ENCODE measurements at places on chromosomes 6 and 20.

- DNase-seq: no peak
Observed at GRCh38 chr6:32517654-32518445, 12.2 kb downstream of the HLA-DRB5 start.

DNA sequence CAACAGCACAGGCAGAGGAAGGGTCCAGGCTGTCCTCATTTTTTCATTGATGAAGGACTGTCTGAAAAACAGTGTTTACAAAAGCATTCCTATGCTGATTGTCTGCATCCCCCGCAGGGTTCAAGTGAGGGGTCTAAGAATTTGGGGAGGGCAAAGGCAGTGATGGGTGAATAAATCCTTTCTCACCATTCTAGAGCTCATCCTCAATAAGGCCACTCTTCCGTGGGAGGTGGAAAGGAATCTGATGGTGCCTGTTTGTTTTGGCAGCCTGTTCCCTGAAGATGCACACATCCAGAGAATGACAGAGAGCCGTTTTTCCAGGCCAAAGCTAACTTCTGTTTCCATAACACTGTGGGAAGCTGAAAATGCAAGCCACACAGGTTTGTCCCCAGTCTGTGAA is 164.5 kb downstream of the MOXD1 start:
- no peak for DNase-seq

DNA sequence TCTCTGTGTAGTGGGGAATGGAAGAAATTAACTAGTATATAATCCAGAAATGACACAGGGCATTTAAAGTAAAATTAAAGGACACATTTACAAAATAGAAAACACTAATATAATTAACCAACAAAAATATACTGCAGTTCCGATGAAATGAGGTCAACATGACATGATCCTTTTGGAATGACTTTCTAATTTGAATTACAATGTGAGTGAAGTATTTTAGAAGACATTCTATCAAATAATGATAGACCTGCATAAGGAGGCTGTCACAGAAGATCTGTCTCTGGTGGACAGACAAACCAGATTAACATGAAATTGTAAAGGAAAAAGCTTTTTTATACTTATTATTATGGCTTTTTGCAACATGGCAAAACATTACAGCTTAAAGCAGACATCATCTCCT is 100.6 kb upstream of the FAM184A start:
- DNase-seq: no peak

GRCh38 chr20:39292193-39292736 is 330.1 kb downstream of the DHX35 start:
- no peak for DNase-seq

DNA sequence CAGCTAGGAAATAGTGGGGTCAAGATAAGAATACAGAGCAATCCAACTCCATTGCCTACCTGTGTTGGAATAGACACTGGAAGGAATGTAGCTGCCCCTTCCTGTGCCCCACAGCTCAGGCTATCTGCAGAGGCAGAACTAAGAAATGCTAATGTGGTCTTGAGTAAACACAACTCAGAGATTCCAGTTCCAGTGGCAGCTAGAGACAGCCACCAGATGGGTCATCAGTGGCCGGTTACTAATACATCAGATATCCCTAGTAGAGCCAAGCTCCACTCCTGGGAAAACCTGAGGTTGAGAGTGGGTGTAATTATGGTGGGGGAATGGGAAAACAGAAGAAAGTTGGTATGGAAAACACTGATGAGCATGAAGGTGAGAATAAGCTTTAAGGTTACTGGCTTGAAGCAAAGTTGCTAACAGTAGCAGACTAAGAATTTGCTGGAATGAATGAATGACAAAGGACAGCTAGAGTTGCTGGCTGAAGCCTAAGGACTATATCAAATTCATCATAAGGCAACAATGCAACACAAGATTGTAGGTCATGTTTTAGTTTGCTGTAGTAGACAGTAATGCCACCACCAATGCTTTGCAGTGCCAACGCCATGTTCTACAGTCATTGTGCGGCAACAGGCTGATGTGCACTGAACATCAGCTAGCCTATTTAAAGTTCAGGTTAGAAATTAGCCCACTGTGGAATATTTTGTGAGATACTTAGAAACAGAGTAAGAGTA is 28.3 kb upstream of the FAM83C start:
- DNase-seq: no peak

DNA sequence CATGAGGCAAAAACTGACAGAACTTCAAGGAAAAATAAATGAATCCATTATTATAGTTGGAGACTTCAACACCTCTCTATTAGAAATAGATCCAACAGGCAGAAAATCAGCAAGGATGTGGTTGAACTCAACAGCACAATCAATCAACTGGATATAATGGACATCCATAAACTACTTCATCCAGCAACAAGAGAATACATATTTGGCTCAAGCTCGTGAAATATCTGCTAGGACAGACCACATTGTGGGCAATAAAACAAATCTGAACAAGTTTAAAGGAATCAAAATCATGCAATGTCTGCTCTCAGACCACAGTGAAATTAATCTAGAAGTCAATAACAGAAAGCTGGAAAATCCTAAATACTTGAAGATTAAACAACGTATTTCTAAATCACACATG is 362.6 kb downstream of the CD109 start:
- no peak for DNase-seq

- no peak for DNase-seq
Observed at GRCh38 chr6:101645770-101646169, 252.3 kb downstream of the GRIK2 start.

GRCh38 chr6:69106511-69106910 is 471.4 kb downstream of the ADGRB3 start:
- DNase-seq: no peak

GRCh38 chr6:117505311-117505710 is 22.8 kb downstream of the DCBLD1 start:
- no peak for DNase-seq

- DNase-seq: no peak
Observed at GRCh38 chr6:154509421-154510143, 903 bp downstream of the CNKSR3 start.

GRCh38 chr6:13924949-13925881 is at the start of gene RNF182:
Gene RNF182 (plus strand): TSS chr6:13924952. CDS start chr6:13977120, 52,168 bp downstream.
- no peak for DNase-seq

GRCh38 chr20:35238735-35239134 is 12.2 kb downstream of the MMP24 start:
- DNase-seq: no peak

DNA sequence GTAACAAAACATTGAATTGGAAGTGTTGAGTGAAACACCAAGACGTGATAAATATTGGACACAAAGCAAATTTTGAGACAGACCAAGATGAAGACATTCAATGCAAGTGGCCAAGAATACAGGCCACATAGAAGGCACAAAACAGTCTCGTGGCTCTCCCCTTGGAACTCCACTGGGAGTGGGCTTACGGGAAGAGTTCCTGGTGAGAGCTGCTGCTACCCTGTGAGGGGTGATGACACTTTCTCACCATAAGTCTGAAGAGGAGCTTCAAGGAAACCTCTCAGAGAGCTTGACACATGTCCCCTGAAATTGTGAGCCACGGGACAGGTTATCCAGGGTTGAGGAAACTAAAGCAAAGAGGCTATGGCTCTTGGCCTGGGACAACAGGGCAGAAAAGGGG is 48.6 kb upstream of the SLC22A16 start:
- DNase-seq: no peak

DNA sequence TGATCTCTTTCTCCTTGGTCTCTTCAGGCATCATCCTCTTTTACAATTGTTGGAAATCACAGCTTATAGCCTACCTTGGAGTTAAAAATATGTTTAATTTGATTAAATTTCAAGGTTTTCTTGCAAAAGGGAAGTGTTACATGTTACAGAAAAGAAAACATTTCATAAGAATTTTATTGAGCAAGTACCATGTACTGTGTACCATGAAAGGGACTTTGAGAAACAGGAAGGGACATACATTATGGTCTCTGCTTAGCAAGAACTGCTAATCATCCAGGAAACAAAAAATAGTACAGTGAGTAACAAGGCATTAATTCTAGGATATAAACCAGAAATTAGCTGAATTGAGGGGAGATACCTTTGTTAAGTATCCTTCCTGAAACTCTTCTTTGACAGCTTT is 145.3 kb upstream of the SPACA1 start:
- no peak for DNase-seq

DNA sequence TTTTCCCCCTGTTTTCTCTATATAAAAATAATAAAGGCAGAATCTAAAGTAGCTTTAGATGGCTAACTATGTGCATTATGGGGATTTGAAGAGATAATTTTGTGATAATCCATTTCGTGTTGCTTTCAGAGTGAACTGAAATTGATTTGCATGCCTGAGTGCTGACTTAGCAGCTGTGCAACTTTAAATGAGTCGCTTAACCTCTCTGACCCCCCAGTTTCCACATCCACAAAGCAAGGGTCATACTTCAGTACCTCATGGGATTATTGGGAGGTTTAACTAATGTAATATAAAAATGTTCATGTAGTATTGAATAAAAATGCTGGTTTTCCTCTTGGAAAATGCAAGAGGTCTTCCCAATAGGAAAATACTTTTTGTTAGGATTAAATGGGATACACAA is 63.8 kb upstream of the FABP7 start:
- DNase-seq: no peak

DNA sequence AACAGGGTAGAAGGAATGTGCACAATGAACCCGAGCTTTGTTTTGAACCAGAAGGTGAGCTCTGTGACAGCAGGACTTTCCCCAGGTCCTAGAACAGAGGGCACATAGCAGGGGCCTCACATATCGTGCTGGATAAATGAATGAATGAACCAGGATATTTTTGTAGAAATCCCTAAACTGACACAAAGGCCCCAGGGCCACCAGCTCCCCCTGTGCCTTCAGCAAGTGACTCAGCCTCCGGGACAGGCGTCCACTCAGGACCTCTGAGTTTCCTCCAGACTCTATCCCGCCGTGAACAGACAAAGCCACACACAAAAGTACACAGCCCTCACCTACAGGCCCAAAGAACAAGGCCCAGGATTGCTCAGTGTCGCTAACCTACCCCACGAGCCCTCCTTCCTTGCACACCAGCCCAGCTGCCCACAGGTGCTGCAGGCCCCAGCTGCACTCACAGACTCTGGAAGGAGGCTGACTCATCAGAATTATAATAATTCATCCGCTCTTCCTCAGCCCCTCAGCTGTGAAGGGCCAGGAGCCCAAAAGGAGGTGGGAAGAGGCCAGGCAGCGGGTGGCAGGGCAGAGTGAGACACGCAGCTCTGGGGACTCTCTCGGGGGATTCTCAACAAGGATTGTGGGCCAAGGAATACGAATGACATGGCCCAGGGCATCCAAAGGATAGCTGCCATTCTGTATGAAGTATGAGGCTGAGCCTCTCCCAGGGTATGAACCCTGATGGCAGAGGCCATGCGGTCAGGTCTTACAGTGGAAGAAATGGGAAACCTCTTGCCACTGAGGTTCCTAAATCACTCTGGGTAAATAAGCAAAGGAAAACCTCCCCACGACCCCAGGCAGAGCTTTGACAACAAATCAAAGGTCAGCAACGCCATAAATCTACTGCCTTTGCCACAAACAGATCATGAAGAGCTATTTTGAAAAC is 40.9 kb downstream of the SUMO4 start:
- no peak for DNase-seq

DNA sequence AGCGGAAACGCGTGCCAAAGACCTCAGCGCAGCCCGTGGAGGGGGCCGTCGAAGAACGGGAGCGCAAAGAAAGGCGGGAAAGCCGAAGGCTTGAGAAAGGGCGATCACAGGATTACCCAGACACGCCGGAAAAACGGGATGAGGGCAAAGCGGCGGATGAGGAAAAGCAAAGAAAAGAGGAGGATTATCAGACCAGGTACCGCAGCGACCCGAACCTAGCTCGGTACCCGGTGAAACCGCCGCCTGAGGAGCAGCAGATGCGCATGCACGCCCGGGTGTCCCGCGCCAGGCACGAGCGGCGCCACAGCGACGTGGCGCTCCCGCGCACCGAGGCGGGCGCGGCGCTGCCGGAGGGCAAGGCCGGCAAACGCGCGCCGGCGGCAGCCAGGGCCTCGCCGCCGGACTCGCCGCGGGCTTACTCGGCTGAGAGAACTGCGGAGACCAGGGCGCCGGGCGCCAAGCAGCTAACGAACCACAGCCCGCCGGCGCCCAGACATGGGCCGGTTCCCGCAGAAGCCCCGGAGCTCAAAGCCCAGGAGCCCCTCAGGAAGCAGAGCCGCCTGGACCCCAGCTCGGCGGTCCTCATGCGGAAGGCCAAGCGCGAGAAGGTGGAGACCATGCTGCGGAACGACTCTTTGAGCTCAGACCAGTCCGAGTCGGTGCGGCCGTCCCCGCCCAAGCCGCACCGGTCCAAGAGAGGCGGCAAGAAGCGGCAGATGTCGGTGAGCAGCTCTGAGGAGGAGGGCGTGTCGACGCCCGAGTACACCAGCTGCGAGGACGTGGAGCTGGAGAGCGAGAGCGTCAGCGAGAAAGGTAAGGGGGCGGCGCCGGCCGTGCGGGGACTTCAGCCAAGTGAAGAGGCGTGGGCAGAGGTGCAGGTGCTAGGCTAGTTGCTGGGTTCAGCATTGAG is 296.2 kb downstream of the RIMS1 start:
- DNase-seq: no peak

DNA sequence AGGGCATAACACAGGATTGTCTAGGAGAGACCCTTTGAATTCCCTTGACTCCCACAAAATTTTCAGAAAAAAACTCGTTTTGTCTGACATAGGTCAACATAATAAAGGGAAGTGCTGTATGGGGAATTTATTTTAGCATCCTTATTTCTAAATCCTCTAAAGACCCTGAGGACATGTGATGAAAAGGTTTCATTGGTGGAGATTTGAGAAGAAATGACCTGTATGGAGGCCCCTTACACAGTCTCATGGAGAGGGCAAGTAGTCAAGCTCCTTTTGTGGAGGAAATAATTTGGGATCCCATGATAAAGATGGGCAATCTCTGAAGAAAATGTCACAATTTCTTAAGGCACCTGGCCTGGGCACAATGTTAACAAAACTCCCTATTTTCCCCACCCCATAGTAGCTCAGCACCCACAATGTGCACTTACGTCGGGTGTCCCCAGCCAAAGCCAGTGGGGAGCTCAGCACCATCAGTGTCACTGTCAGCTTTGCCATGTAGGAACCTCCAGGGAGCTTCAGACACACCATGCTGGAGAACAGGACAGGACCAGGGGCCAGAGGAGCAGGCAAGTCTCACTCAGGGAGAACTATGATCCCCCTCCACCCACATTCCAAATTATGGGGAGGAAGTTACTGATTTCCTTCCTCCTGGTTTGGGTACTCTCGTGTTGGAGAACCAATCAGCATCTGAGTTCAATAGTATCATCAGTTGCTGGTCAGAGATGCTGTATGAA is at the start of gene HLA-DRB5:
Gene HLA-DRB5 (minus strand): TSS at position 591 of the 734 bp plus-strand sequence. CDS start 63 bp downstream, at position 528.
- no peak for DNase-seq

DNA sequence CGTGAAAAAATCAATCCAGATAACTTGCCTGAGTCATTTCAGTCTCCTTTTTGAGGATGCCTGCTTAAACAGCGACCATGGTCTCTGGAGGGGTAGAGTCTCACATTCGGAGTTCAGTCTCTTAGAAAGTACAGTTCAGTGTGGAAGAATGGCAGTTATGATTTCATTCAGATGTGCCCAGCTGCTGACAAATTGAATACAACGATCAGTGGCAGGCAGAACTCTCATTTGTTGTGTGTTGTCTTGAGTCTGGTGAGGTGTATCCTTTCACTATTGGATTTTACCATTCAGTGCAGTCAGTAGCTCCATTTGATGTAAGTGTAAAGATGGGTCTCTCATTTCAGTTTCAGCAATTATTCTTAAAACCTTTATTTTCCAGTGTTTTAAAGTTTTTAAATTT is 639 bp upstream of the TULP4 start:
- no peak for DNase-seq

Measured in stimulated activated CD4-positive, alpha-beta T cell treated with anti-CD3 and anti-CD28 coated beads, Interleukin-15, amount 100 ng/mL, for 1 hour (primary cell).